CD4-positive, CD25-positive, alpha-beta regulatory T cell (primary cell): ENCODE measurements at places on chromosomes 12 and 14. TPM values are rescaled to one million over a fixed set of nuclear protein-coding genes. Genes with fewer than 3 reads are reported as not detected.

Gene VPS33A
- 27.4 TPM for total RNA-seq

Gene GXYLT1
- 14.9 TPM for total RNA-seq

Gene VRTN
- not detected for total RNA-seq

Gene EFS
- total RNA-seq = not detected

Gene HNRNPA1
- total RNA-seq = 1,288 TPM

Gene HSPA2
- 2.6 TPM for total RNA-seq

Gene FITM1
- total RNA-seq = 1.1 TPM

Gene LIN7A
- 0.25 TPM for total RNA-seq

Gene BCAT1
- total RNA-seq = 3.0 TPM

Gene SYT1
- not detected for total RNA-seq

Gene WNT5B
- total RNA-seq = not detected

Gene HSPB8
- total RNA-seq = not detected

Gene CMA1
- not detected for total RNA-seq

Gene MMP17
- total RNA-seq = not detected

Gene SIRT4
- total RNA-seq = 0.79 TPM

Gene CEBPE
- not detected for total RNA-seq

Gene MMAB
- 6.8 TPM for total RNA-seq

DNA sequence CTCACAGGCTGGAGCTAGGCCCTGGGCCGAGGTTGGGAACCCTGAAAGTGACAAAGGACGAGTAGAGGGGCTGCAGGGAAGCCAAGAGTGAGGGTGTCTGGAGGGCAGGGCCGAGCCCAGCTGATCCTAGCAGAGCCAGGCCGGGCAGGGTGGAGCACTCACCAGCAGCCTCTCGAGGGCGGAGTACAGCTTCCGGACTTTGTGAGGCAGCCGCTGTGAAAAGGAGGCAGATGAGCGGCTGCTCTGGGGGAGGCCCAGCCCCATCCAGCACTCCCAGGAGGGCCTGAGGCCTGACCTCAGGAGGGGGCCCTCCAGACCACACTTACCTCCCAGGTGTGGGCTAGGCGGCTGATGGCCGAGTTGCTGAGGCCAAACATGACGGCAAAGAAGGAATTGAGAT, 14.7 kb upstream of the ENDOU start:
- DNase-seq = no peak

DNA sequence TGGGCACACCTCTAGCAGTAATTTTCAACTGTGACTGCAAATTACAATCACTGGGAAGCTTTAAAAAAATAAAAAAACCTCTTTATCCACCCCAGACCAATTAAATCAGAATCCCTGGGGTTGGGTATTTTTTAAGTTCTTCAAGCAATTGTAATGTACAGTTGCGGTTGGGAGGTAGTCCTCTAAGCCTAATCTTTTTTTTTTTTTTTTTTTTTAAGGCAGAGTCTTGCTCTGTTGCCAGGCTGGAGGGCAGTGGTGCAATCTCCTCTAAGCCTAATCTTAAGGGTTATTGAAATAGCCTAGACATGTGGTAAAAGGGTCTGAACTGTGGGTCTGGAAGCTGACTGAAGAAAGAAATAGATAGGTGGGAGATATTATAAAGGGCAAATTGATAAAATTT, 230.5 kb downstream of the AKAP6 start:
- DNase-seq = no peak

- no peak for DNase-seq
Observed at GRCh38 chr14:66369157-66369697, 116.9 kb upstream of the CCDC196 start.

GRCh38 chr14:105476831-105477659, 2.4 kb downstream of the CRIP2 start:
- no peak for DNase-seq

DNA sequence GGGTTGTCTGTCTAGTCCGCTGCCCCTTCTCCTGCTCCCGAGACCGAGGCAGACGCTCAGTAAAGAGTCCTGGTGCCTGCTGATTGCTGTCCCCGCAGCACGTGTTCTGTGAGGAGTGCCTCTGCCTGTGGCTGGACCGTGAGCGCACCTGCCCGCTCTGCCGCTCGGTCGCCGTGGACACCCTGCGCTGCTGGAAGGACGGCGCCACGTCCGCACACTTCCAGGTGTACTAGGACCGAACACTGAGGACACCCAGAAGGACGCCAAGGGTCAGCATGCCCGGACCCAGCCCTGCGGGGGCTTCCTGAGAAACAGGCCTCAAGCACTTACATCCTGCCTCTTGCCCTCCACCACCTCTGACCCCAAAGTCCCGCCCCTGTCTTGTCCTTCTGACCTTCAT, 32.0 kb downstream of the HRK start:
- no peak for DNase-seq

- DNase-seq = no peak
Observed at GRCh38 chr12:105865886-105866285, 272.9 kb downstream of the NUAK1 start.

GRCh38 chr14:100645982-100646314, 58.7 kb upstream of the BEGAIN start:
- DNase-seq = no peak

DNA sequence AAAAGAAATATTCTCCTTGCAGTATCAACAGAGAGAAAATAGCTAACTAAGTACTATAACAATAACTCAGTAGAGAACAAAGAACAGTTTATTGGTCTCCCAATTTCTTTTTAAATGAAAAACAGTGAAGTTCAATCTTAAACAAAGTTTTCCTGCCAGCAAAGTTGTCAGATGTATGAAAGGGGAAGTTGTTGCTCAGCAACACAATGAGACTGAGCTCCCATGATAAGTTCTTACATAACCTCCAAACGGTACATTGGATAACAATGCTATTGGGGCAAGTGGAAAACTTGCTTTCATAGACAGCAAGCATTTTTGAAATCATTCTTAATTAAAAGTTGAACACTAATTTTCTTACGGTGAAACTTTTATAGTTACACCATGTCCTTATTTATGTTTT, 94.9 kb downstream of the ALG10B start:
- no peak for DNase-seq

- DNase-seq = no peak
Observed at GRCh38 chr12:22284871-22285270, 49.6 kb downstream of the ST8SIA1 start.

GRCh38 chr14:101209594-101209993, 306.1 kb upstream of the RTL1 start:
- DNase-seq = no peak

- no peak for DNase-seq
Observed at GRCh38 chr12:1919763-1920162, 1.3 kb upstream of the CACNA2D4 start.

DNA sequence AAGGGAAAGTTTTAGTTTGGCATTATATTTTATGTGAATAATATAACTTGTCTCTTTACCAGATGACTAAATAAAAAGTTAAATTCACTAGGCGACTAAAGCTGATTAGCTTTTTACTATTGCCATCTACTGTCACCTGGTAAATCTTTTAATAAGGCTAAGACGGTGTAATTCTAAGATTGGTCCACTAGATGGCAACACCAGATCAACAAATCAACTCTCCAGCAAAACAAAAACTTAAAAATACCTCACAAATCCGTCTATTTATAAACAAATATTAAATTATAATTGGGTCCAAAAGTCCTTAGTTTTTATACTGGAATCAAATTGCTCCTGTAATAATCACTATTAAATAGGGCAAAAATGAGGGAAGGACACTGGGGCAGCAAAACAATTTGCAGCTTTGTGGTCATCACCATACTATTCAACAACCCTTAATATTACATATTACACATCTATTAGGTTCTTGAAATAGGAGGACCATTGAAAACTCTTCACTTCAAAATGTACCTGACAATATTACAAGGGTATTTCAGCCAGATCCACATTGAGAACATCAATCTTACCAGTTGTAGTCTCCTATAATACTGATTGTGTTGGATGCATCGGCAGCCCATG, 47.9 kb downstream of the GALC start:
- peak; percentile 81 for DNase-seq

GRCh38 chr14:85178864-85179263, 351.1 kb upstream of the FLRT2 start:
- no peak for DNase-seq

DNA sequence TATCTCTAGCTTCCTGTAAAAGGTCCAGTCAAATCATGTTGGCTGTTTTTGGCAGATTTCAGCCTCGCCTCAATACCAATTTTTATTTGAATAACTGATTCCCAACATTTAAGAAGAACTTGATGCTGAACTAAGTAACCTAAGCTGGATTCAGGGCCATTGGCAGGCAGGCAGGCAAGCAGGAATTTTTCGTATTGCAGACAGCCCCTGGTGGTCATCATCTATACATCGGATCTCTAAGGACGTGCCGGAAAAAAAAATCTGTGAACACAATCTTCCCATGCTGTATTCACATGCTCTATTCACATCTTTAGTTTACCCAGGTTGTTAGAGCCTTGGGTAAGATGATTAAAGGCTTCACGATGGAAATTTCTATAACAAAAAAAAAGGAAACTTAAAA, 7.0 kb downstream of the VCPKMT start:
- no peak for DNase-seq

- no peak for DNase-seq
Observed at GRCh38 chr14:80585506-80585835, 356.1 kb downstream of the CEP128 start.

- no peak for DNase-seq
Observed at GRCh38 chr12:70590549-70591226, 46.5 kb downstream of the PTPRB start.

DNA sequence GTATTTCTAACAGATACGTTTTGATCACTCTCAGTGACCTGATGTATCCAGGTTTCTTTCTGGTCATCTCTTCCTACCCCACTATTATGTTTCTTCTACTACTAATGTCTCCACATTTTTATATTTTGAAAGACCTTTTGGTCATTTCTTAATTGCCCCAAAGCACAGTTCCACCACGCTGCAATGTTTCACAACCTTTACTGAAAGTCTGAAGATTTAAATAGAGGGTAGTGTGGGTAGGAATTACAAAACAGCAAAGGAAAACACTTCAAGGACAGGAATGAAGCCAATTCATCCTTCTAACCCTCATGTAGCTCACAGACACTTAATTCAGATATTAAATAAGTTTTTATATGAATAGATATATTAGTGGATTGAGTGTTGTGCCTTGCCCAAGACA, 36.1 kb upstream of the SLC16A7 start:
- DNase-seq = no peak

DNA sequence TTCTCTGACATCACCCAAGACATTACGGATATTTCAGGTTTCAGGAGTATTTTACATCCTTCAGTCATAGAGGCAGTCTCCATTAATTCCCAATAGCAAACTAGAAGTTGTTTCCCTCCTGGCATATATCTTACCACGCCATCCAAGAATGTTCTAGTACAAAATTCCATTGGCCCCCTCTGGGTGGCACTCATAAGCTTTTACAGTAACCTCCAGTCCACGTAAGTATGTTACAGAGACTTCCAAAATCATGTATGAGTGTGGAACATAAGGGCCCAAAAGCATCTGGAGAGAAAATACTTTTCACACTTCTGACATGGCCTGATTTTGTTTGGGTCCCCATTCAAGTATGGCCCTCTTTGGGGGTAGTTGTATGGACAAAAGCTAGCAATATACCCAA, 58.1 kb upstream of the DHRS4 start:
- no peak for DNase-seq

DNA sequence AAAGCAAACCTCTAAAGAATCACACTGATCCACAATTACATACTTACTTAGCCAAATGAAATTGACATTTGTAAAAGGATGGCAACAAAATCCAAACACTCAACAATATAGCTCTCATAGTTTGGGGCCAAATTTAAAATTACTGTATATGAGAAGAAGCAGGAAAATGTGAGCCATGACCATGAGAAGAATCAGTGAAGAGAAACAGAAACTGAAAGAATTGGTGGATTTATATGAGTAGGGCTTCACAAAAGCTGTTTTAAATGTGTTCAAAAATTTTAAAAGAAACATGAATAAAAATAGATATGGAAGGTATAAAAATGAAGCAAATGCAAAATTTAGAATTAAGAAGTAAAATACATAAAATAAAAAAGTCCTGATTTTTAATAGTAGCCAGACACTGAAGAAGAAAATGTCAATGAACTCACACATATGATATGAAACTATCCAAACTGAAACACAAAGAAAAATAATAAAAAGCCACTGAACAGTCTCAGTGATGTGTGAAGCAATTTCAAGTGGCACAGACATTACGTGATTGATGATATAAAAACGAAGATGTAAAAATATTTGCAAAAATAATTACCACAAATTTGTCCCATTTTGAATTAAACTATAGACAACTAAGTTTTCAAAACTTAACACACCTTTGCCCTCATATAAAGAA, 87.9 kb upstream of the MDGA2 start:
- DNase-seq = no peak

GRCh38 chr12:77983859-77984258, 153.2 kb downstream of the NAV3 start:
- DNase-seq = no peak

GRCh38 chr12:99957866-99958466, 26.8 kb downstream of the ANKS1B start:
- no peak for DNase-seq

- no peak for DNase-seq
Observed at GRCh38 chr12:6899837-6900519, 4.6 kb upstream of the LRRC23 start.

DNA sequence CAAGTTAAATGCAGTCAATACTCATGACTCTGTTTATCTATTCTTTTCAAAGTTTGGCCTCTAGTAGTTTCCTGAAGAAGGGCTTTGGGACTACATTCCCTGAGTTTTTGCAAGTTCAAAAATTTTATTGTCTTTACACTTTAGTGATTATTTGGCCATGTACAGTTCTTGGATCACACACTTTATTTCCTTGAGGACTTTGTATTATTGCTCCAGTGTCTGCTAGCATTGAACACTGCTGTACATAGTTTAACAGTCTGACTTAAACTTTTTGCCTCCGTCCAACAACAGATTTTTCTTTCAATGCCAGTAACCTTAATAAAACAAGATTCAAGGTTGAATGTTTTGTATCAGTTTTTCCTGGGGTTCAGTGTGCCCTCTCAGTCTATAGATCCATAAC, 132.3 kb downstream of the DERA start:
- DNase-seq = no peak

DNA sequence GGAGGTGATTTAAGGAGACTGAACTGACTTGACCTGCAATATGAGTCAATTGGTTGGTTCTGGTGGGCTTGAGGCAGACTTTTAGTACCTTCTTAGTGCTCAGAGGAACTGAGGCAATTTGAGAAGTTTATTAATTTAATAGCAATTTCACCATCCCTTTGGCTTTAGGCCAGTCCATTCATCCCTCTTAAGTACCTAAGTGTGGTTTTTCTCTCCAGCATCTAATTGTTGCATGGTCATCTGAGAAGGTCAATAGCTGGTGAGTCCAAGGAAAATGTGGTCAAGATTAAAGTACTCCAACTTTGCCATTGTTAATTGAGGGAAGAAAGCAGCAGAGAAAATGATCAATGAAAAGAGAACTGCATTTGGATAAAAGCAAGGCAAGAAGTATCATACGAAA, 115.4 kb upstream of the DYRK2 start:
- no peak for DNase-seq
